ENCODE measurements at places on chromosomes 3 and 15.
A peak's percentile ranks its signal among the peaks of the same experiment; 100 is the strongest.

- no peak for DNase-seq
Measured at GRCh38 chr15:33154351-33155166, 40.0 kb downstream of the FMN1 start.

DNA sequence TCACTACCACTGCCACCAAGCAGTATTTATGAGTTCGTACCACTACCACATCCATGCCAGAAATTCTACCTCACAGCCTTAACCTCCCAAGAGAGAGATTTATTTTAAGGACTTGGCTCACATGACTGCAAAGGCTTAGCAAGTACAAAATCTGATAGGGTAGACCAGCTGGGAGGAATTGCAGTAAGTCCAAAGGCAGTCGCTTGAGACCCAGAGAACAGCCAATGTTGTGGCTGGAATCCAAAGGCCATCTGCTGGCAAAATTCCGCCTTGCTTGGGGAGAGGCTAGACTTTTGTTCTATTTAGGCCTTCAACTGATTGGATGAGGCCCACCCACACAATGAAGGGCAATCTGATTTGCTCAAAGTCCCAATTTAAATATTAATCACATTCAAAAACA, 101.4 kb upstream of the STT3B start:
- no peak for DNase-seq

DNA sequence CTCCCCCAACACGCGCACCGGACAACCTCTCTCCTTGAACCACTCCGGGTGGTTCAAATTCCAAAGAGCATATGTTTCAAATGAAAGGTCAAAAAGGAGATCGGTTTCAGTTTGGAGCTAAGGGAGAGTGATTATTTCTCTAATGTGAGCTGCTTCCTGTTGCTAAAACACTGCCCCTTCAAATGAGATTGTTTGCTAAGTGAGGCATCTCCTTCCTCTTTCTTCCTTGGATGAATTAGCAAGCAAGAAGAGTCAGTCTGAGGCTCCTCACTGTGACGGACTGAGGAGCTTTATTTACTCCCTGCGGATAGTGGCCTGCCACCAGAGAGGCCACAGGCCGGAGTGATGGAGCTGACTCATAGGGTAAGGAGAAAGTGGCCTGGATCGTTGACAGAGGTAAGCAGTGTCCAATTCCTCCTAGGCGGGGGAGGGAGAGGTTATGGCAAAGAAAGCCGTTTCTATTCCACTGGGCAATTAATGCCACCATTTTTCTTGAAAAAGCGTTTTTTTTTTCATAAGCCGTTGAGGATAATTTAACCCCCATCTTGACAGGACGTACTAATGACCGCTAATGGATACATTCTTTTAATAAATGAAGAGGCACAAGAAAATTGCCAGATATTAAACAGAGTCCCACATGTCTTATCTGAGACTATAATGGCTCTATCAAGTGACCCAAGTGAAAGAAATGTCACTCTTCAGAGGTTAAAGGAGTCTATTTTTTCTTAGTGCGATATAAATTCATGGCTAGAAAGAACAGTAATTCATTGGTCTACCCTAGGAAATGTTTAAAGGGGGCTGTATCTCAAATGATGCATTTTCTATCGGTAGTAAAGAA, 167.0 kb upstream of the ANKRD28 start:
- DNase-seq: no peak

GRCh38 chr3:62525281-62525680, 151.9 kb upstream of the FEZF2 start:
- no peak for DNase-seq

GRCh38 chr3:23991306-23991682, 46.2 kb downstream of the NR1D2 start:
- DNase-seq: no peak

GRCh38 chr3:14473411-14473891, 66.7 kb downstream of the GRIP2 start:
- no peak for DNase-seq

GRCh38 chr3:103711670-103712069, 1276.9 kb downstream of the ZPLD1 start:
- no peak for DNase-seq

DNA sequence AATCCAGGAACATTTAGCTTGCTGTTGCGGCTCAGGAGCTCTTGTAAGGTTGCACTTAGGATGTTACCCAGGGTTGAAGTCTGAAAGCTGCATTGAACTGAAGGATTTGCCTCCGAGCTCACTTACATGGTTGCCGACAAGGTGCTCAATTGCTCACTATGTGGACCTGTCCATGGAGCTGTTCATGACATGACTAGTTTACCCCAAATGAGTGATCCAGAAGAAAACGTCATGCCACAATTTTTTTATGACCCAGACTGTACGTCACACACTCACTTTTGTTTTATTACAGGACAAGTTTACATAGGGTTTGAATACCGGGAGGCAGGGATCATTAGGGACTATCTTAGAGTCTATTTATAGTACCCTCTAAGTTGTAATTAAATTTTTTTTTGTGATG, 21.0 kb upstream of the CLDN11 start:
- DNase-seq: no peak

- no peak for DNase-seq
Measured at GRCh38 chr3:52703341-52703740, 2.2 kb downstream of the GLT8D1 start.

DNA sequence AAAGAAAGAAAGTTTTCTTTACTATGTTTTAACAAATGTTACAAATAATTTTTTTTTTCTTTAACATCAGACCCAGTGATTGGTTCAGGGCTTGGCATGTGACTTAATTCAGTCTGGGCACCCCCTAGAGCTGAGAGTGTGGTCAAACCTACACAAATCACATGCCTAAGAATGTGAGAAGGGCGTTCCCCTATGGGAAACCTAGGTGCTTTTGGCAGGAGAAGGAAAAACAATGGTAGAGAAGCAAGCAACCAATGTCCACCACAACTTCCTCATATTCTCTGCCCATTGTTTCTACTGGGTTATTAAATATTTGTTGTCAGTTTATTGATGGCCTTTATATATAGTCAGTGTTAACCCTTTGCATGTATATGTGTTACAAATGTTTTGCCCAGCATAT, 21.4 kb upstream of the PIAS1 start:
- DNase-seq: no peak

- no peak for DNase-seq
Measured at GRCh38 chr3:159030138-159030670, 228.3 kb downstream of the MFSD1 start.

GRCh38 chr3:172846706-172847105, 96.2 kb downstream of the ECT2 start:
- DNase-seq: no peak

DNA sequence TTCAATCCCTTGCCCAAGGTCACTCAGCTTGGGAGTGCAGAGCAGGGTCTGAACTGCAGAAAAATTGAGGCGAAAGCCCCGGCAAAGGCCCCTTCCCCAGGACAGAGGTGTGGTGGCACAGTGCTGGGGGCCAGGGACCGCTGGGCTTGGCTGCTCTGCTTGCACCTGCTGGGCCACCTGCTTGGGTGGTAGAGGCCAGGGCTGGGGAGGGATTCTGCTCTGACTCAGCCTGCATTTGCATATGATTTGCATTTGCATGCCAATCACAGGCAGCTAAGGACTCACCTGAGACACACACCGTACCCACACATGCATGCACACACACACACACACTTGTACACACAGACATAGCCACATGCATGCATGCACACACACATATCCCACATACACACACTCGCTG, 9.9 kb downstream of the GRM2 start:
- DNase-seq: no peak

DNA sequence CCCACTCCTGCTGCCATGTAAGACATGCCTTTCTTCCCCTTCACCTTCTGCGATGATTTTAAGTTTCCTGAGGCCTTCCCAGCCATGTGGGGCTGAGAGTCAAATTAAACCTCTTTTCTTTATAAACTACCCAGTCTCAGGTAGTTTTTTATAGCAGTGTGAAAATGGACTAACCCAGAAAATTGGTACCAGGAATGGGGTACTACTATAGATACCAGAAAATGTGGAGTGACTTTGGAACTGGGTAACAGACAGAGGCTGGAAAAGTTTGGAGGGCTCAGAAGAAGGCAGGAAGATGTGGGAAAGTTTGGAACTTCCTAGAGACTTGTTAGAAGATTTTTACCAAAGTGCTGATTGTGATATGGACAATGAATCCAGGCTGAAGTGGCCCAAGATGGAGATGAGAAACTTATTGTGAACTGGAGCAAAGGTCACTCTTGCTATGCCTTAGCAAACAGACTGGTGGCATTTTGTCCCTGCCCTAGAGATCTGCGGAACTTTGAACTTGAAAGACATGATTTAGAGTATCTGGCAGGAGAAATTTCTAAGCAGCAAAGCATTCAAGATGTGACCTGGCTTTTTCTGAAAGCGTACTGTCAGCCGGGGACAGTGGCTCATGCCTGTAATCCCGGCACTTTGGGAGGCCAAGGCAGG, 52.7 kb downstream of the TMCC1 start:
- no peak for DNase-seq

DNA sequence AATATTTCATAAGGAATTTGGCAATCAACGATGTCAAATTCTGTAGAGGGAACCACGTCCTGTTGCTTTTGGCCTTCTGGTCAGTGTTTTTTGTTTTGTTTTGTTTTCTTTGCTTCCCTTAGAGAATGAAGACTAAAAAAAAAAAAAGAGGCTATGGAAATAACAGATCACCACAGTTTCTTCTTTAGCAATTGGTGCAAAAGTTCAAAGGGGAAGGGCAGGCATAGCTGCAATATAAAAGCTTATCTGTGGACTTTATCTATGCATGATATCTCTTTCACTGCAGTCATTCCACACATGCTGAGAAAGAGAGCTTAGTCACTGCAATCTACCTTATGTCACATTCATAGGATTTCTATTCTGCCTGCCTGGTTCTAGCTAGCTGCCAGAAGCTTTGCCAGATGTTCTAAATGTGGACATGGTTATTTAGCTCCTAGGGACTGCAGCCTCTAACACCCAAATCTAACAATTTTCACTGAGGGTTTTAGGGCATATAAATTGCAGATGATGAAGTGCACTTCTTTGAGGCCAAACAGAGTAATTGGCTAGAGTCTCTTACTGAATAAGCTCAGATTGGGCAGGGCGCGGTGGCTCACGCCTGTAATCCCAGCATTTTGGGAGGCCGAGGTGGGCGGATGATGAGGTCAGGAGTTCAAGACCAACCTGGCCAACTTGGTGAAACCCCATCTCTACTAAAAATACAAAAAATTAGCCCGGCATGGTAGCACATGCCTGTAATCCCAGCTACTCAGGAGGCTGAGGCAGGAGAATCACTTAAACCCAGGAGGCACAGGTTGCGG, 637.2 kb downstream of the NTRK3 start:
- DNase-seq: no peak

DNA sequence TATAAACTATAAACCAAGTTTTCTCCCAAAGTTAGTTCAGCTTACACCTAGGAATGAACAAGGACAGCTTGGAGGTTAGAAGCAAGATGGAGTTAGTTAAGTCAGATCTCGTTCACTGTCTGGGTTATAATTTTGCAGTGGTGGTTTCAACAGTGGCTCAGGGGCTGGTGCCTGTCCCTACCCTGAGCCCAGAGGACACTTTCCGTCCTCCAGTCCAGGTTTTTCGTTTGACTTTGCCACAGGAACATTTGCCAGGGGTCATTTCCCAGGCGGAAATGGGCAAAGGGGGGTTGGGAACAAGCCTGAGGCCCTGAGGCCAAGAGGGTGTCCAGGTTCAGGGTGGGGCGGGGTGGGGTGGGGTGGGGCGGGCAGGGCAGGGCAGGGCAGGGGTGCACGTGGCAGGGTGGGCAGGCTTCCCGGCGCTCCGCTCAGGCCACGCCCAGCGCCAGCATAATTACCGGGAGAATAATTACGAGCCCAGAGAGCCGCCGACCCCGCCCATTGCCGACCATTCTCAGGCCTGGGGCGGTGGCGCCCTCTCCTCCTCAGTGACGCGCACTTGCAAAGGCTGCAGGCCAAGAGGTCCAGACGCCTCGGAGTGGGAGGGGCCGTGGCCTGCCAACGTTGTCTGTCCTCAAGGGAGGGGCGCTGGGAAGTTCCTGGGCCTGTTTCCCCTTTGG, 70.4 kb downstream of the KLF13 start:
- DNase-seq: peak; percentile 97

GRCh38 chr3:161737171-161737570, 240.6 kb downstream of the OTOL1 start:
- DNase-seq: no peak

Measured in Right ventricle myocardium inferior (tissue), 1 donor.